Hematopoietic multipotent progenitor cell treated with erythropoietin and hydrocortisone succinate and interleukin-3 and kit ligand, for 6 days (in vitro differentiated cells): ENCODE measurements at places on chromosomes 11 and 22.

- no peak for DNase-seq
These were observed 12.0 kb downstream of the P2RY6 start for GRCh38 chr11:73284106-73284505.

DNA sequence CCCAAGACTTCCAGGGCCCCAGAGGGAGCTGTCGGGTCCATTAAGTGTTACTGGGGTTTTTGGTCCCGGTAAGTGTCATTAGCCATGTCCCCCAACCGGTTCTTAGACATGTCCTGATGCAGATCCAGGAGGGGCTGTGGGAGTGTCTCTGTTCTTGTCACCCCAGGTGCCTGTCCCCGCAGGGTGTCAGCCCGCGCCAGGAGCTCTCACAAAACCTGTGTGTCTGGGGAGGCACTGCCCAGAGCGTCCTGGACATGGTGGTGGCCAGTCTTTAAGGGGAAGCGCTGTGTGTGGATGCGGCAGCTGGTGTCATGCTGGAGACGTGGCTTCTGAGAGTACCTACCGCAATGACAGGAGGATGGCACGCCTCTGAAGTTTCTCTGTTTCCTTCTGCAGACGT, 12.5 kb upstream of the PARVG start:
- no peak for DNase-seq

- DNase-seq: no peak
These were observed 1.8 kb downstream of the TESMIN start for GRCh38 chr11:68749229-68750123.

DNA sequence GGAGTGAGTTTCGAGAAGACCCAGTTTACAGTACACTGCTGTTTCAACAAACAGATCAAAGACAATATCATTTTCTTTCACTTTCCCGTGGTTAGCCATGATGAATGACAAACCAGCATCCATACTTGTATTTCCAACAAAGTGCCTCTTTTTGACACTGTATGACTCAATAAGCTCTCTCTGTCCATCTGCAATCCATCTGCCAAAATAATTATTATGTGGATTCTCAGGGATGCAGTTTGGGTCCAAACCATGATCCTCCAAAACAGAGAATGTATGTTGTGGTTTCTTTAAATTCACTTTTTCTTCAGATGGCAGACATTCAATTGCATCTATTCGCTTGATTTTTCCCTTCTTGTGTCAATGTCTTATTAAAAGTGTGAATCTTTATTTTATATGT, 37.8 kb upstream of the RASD2 start:
- DNase-seq: no peak

- DNase-seq: no peak
These were observed 11.3 kb upstream of the NELL1 start for GRCh38 chr11:20658135-20658534.

- peak; percentile 94 for DNase-seq
These were observed 1.1 kb upstream of the ABTB2 start for GRCh38 chr11:34358728-34359547.

DNA sequence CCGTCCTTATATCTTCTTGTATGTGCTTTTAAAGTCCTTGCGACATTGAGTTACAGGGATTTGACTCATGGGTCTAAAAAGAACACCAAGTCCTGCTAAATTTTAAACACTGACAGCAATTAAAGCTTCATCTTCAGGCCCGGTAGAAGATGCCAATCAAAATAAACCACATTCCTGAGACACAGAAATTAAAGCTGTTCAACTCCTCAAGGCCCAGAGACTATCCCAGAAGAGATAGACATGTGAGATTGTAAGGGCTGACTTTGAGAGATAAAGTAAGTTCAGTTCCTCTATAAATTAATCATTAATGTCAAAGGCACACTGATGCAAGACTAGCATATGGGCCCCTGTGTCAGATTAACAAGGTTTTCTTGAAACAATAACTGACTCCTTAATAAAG, 49.8 kb downstream of the OSBPL5 start:
- DNase-seq: peak; percentile 31
